Activated gamma-delta T cell treated with anti-CD3 and anti-CD28 coated beads, Interleukin-2, amount 50 U/mL, for 16 hours (primary cell): ENCODE measurements at places on chromosomes 11 and 22.

GRCh38 chr22:50600538-50600937 is at the start of gene MAPK8IP2:
Gene MAPK8IP2 (plus strand): TSS chr22:50600793. CDS start chr22:50600819, 26 bp downstream.
- no peak for DNase-seq

DNA sequence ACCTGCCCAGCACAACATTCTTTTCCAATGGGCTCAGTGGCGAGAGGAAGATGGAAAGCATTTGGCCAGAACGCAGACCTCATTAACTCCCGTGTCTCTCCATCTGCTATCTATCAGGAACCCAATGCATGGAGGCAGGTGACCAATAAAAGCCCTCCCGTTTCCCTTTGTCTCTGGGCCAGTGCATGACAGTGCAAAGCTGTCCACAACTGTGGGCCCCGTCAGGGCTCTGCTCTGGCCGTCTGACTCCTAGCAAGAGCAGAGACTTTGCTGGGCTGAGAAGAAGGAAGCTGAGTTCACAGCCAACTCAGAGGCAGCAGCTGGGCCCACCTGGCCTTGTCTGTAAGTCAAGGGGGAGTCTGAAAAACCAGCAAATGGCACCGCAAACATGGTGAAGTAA is 177.8 kb downstream of the TENM4 start:
- no peak for DNase-seq

GRCh38 chr11:8532475-8532874 is 61.6 kb downstream of the STK33 start:
- DNase-seq, result no peak

GRCh38 chr22:28222976-28223745 is 304.1 kb upstream of the PITPNB start:
- DNase-seq, result no peak
